ENCODE measurements at places on chromosomes 12 and 14. TPM values are rescaled to one million over a fixed set of nuclear protein-coding genes. Genes with fewer than 3 reads are reported as not detected.

CD4 gene
- 38.2 TPM for total RNA-seq

SYNDIG1L gene
- 0.88 TPM for total RNA-seq

YAF2 gene
- 35.2 TPM for total RNA-seq

CIT gene
- 111 TPM for total RNA-seq

SERPINA12 gene
- total RNA-seq, result not detected

TSHR gene
- total RNA-seq, result not detected

KRT3 gene
- total RNA-seq, result not detected

DNA sequence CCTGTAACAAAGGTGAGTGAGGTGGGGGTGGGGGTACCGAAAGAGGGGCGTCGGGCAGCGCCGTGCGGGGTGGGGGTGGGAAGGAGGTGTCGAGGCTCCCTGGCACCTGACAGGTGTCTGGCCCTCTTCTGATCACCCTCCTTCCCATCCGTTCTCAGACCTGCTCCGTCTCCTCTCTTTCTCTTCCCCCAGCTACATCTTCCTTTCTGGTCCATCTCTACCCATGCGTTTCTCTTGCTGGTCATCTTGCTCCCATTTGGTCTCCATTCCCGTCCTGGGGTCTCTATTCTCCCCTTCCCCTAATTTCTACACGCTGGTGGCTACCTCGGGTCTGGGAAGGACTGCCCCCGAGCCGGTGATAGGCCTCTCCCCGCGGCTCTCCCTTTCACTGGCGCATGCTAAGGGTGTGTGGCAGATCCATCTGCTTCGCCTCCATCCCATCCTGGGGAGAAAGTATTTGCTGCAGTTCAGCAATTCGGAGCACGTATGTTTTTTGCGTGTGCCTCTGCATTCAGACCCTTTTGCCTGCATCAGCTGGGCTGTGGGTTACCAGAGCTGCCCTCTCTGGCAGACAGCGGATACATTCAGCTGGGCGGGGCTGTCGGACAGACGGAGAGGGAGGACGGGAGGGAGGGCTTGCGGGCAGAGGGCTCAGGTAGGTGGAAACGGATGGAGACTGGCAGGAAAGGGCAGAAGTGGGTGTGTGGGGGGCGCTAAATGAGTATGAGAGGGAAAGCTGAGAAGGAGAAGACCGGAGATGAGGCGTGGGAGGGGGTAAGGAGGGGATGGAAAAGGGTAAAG, 730 bp downstream of the CLSTN3 start:
- H3K27ac ChIP-seq, result peak overlapping the region; percentile 57
- H3K4me3 ChIP-seq, result peak overlapping the region; percentile 65
- H3K4me1 ChIP-seq, result peaks cover 19% of the 10 kb centered on the region
- DNase-seq, result no peak
- no peaks in the 10 kb centered on the region for H3K27me3 ChIP-seq
- peaks cover 15% of the 10 kb centered on the region for H3K36me3 ChIP-seq

DNA sequence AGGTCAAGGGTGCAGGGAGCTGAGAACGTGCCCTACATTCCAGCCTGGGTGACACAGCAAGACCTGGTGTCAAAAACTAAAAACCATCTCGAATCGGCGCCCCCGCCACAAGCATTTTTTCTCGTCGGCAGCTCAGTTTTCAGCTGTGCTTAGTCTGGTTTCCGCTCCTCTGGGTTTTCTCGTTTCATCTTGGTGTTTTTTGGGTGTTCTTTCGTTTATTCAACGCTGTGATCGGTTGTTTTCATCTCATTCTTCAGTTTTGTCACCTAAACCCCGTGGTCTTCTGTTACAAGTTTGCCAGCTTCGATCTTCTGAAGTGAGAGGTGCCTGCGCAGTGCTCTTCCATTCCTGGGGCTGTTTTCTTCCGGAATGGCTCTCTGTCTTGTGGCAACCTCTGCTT, 41.4 kb downstream of the NOC4L start:
- peak overlapping the region; percentile 28 for H3K4me3 ChIP-seq
- DNase-seq, result no peak
- no peak overlapping the region for H3K27ac ChIP-seq
- H3K27me3 ChIP-seq, result no peaks in the 10 kb centered on the region
- peaks cover 19% of the 10 kb centered on the region for H3K4me1 ChIP-seq
- no peaks in the 10 kb centered on the region for H3K36me3 ChIP-seq

DNA sequence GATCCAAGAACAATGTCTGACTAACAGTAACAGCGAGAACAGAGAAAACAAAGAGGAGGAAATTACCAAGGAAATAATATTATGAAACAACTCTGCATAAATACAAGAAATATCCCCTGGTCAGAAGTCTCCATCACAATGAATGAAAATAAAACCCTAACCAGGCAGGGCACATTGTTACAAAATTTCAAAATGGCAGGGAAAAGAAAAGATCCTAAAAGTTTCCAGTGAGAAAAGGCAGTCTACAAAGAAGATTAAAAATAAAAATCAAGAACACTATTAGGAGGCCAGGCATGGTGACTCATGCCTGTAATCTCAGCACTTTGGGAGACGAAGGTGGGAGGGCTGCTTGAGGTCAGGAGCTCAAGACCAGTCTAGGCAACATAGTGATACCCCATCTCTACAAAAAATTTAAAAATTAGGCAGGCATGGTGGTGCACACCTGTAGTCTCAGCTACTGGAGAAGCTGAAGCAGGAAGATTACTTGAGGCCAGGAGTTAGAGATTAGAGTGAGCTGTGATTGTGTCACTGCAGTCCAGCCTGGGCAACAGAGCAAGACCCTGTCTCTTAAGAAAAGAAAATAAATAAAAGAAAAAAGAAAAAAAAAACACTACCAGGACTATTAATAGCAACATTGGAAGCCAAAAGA, 47.8 kb downstream of the FERMT2 start:
- H3K36me3 ChIP-seq, result no peaks in the 10 kb centered on the region
- H3K4me3 ChIP-seq, result no peak overlapping the region
- no peaks in the 10 kb centered on the region for H3K27me3 ChIP-seq
- no peaks in the 10 kb centered on the region for H3K4me1 ChIP-seq
- DNase-seq, result no peak

DNA sequence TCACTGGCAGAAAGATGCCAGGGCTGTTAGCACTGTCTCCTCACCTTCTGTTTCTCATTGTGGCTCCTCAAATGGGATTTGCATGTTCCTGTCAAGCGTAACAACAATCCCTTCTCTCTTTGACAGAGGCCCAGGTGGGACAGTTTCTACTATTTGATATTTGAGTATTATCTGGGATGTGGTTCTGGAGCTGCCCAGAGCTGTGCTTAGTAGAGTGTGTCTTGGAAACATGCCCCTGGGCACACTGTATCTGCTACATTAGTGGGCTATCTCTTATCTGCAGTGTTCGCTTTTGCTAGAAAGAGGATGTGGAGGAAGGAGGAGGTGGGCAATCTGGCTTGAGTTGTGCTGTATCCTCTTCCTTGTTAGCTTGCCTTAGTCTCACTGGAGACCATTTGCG, 3.8 kb upstream of the ACADS start:
- peaks cover 26% of the 10 kb centered on the region for H3K4me1 ChIP-seq
- no peak overlapping the region for H3K4me3 ChIP-seq
- no peak for DNase-seq
- no peaks in the 10 kb centered on the region for H3K27me3 ChIP-seq

DNA sequence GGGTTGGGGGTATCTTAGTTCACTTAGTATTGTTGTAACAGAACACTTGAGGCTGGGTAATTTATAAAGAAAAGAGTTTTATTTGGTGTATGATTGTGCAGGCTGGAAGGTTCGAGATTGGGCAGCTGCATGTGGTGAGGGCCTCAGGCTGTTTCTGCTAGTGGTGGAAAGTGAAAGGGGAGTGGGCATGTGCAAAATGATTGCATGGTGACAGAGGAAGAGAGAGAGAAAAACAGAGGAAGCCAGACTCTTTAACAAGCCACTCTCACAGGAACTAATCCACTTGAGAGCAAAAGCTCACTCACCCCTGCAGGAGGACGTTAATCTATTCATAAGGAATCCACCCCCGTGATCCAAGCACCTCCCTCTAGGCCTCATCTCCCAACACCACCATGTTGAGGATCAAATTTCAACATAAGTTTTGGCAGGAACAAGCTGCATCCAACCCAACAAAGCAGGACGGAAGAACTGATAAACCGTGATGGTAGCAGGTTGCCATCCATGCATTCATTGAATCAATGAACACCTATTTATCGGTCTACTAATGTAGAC, 165.0 kb upstream of the GZMB start:
- H3K36me3 ChIP-seq, result no peaks in the 10 kb centered on the region
- H3K4me1 ChIP-seq, result no peaks in the 10 kb centered on the region
- H3K4me3 ChIP-seq, result no peak overlapping the region
- no peak overlapping the region for H3K27ac ChIP-seq
- DNase-seq, result no peak
- no peaks in the 10 kb centered on the region for H3K27me3 ChIP-seq

DNA sequence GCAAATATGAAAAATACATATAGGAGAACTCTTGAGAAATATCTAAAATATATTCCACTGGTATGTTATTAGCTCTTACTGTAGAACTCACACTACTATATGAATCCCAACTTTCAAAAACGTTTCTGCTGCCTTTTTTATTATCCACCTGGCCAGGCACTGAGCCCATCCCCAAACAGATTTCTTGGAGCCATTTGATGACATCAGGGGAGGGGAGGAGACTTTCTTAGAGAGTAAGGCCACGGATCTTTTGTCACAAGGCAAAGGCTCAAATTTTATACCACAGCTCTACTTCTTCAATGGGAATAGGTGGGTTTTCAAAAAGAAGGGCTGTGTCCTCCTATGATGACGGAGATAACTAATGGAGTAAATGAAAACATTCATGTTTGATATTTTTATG, 83.0 kb downstream of the SLC25A21 start:
- no peak overlapping the region for H3K4me3 ChIP-seq
- no peak overlapping the region for H3K27ac ChIP-seq
- H3K4me1 ChIP-seq, result no peaks in the 10 kb centered on the region
- DNase-seq, result no peak
- no peaks in the 10 kb centered on the region for H3K36me3 ChIP-seq

GRCh38 chr12:49828133-49829091, at the start of gene NCKAP5L:
Gene NCKAP5L (minus strand): TSS chr12:49828413. CDS start chr12:49804044, 24,369 bp downstream.
- H3K27ac ChIP-seq, result peak within 1 kb of the TSS; percentile 95
- peak; percentile 99 for DNase-seq
- H3K27me3 ChIP-seq, result no peaks in the 10 kb centered on the region
- peaks cover 38% of the 10 kb centered on the region for H3K4me1 ChIP-seq
- H3K4me3 ChIP-seq, result peak within 1 kb of the TSS; percentile 98

- no peaks in the 10 kb centered on the region for H3K27me3 ChIP-seq
- H3K4me3 ChIP-seq, result no peak overlapping the region
- H3K27ac ChIP-seq, result no peak overlapping the region
- no peaks in the 10 kb centered on the region for H3K36me3 ChIP-seq
Measured at GRCh38 chr14:75247939-75248338, 30.7 kb upstream of the FOS start.

DNA sequence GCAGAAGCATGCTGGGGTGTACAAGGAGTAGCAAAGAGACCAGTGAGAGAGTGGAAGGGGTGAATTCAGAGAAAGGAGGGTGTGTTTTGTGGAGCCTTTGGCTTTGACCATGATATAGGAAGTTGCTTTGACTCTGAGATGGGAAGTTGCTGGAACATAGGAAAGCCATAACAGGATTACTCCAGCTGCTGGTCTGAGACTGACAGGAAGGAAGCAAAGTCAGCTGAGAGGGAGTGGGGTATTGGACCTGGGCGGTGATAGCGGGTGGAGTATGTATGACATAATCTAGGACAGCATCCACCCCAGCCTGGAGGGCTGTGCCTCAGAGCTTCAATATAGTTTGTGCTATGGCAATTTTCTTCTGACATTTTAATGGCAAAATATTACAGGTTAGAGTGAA, 324.4 kb downstream of the PDZRN4 start:
- DNase-seq, result no peak
- H3K4me1 ChIP-seq, result peaks cover 16% of the 10 kb centered on the region
- no peaks in the 10 kb centered on the region for H3K36me3 ChIP-seq
- H3K27me3 ChIP-seq, result no peaks in the 10 kb centered on the region
- no peak overlapping the region for H3K27ac ChIP-seq

GRCh38 chr12:122486805-122487426, 13.8 kb downstream of the ZCCHC8 start:
- DNase-seq, result no peak
- no peak overlapping the region for H3K4me3 ChIP-seq
- H3K4me1 ChIP-seq, result no peaks in the 10 kb centered on the region
- H3K27me3 ChIP-seq, result no peaks in the 10 kb centered on the region
- H3K27ac ChIP-seq, result no peak overlapping the region
- H3K36me3 ChIP-seq, result peaks cover 88% of the 10 kb centered on the region

- H3K27me3 ChIP-seq, result no peaks in the 10 kb centered on the region
- no peak overlapping the region for H3K27ac ChIP-seq
- no peak overlapping the region for H3K4me3 ChIP-seq
- peaks cover 5% of the 10 kb centered on the region for H3K36me3 ChIP-seq
- no peaks in the 10 kb centered on the region for H3K4me1 ChIP-seq
- DNase-seq, result no peak
Measured at GRCh38 chr12:63795032-63795687, 15.5 kb downstream of the RXYLT1 start.

GRCh38 chr12:69002969-69003368, 70.0 kb upstream of the CPM start:
- peaks cover 17% of the 10 kb centered on the region for H3K4me1 ChIP-seq
- no peaks in the 10 kb centered on the region for H3K27me3 ChIP-seq

DNA sequence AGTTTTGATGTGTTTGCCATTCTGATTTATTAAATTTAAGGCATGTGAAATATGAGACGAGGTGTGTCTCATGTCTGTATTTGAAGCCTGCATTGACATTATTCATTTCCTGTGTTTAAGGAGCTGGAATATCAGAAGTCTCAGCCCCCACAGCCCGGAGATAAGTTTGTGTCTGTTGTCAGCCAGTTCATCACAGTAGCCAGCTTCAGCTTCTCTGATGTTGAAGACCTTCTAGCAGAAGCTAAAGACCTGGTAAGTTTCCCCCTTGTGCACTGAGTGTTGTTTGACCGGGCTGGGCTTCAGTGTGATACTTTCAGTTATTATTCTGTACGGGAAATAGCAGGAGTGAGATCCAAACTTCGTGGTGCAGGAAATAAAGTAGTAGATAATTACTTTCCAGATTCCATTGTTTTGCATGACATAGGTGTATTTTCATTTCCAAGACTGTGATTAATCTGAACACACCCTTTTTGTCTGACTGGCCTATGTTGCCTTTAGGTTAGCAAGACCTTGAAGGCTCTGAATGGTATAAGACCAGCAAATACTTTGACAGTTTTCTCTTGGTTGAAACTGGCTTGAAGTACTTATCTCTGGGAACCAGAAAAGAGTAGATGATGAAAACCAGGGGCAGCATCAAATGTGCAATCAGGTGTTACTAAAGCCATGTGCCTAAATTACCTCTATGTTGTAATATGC, 101.5 kb downstream of the GPR135 start:
- no peak overlapping the region for H3K27ac ChIP-seq
- H3K27me3 ChIP-seq, result no peaks in the 10 kb centered on the region
- H3K4me3 ChIP-seq, result no peak overlapping the region

DNA sequence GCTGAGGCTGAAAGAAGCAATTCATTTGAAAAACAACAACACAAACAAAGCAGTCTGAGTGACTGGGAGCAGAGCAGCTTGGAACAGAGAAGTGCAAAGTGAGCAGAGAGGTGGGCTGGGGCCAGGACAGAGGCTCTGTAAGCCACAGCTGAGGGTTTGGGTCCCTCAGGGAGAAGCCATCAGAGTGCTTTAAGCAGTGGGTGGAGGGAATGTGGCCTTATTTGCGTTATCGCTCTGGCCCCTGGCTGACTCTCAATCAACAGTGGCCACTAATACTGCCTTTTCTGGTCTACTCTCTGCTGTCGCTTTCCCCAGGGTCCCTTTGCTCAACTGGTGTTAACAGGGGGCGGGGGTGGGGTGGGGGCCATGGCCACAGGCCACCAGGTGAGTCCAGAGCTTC, 44.2 kb downstream of the IRF2BPL start:
- no peak overlapping the region for H3K27ac ChIP-seq
- peaks cover 4% of the 10 kb centered on the region for H3K4me1 ChIP-seq
- H3K4me3 ChIP-seq, result no peak overlapping the region
- DNase-seq, result no peak
- no peaks in the 10 kb centered on the region for H3K36me3 ChIP-seq
- H3K27me3 ChIP-seq, result no peaks in the 10 kb centered on the region

Measured in upper lobe of left lung (tissue), 6 donors.